ENCODE measurements at places on chromosomes 7 and 10. TPM values are rescaled to one million over a fixed set of nuclear protein-coding genes. Genes with fewer than 3 reads are reported as not detected.

The KCNIP2 gene
- 3.0 TPM for total RNA-seq

The SRPK2 gene
- total RNA-seq: 48.5 TPM

The NEUROG3 gene
- total RNA-seq: not detected

The CC2D2B gene
- total RNA-seq: 2.8 TPM

The PHKG1 gene
- 0.72 TPM for total RNA-seq

DNA sequence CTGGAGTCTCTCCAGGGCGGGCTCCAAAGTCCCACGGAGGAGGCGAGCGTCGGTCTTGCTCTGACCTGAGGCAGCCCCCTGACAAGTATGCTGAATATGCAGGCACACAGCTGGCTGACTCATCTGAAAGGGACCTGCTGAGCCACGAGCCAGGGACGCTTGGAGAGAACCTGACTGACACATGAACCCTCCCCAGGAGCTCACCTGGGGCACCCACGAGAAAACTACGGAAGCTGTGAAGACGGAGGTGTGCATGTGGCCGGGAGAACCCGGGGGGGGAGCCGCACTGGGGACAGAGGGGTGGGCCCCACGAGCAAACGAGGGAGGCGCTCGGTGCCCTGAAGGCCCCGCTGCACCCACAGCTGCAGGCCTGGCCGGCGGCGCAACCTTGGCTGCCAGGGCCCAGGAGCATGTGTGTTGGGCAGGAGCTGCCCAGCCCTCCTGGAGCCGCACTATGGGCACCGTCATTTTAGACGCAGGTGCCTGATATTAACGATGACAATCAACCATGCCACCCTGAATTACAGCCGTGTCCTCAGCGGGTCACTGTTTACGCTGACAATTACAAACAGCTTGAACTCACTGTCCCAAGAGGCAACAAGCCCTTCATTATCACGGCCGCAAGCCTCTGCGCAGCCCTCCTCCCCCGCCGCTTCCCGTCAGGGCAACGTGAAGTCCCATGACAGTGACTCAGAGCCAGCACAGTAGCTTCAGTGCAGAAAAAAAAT is 64.7 kb downstream of the DIP2C start:
- H3K4me3 ChIP-seq: no peak overlapping the region
- peak overlapping the region; percentile 24 for H3K27ac ChIP-seq
- peaks cover 7% of the 10 kb centered on the region for H3K4me1 ChIP-seq
- H3K36me3 ChIP-seq: no peaks in the 10 kb centered on the region

GRCh38 chr10:69885379-69886013 is 83.8 kb downstream of the COL13A1 start:
- no peak for DNase-seq
- no peak overlapping the region for H3K4me3 ChIP-seq
- no peaks in the 10 kb centered on the region for H3K36me3 ChIP-seq

DNA sequence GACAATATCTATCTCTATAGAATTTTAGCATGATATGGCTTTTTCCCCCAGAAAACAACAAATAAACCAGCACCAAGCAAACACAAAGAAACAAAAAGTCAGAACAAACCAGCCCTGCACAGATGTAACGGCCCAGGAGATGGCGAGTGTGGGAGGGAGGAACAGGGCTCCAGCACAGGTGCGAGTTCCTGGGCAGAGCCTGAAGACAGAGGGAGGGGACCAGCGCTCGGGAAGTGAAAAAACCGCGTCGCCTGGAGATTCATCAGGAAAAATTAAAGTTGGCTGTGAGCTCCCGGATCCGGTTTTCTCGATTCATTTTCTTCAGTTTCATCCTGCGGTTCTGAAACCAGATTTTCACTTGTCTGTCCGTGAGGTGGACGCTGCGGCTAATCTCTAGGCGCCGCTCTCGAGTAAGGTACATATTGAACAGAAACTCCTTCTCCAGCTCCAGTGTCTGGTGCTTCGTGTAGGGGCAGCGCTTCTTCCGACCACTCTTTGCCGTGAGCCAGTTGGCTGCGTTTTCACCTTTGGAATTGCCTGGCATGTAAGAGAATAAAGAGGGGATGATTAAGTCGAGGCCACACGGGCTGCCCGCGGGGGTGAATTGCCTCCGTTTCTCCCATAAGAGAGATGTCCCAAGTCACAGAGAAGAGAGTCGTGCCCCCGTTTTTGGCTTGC is 2.3 kb downstream of the HOXA10 start:
- no peak overlapping the region for H3K4me3 ChIP-seq
- H3K36me3 ChIP-seq: no peaks in the 10 kb centered on the region
- H3K27ac ChIP-seq: no peak overlapping the region
- H3K4me1 ChIP-seq: peaks cover 27% of the 10 kb centered on the region
- H3K27me3 ChIP-seq: peaks cover 100% of the 10 kb centered on the region

DNA sequence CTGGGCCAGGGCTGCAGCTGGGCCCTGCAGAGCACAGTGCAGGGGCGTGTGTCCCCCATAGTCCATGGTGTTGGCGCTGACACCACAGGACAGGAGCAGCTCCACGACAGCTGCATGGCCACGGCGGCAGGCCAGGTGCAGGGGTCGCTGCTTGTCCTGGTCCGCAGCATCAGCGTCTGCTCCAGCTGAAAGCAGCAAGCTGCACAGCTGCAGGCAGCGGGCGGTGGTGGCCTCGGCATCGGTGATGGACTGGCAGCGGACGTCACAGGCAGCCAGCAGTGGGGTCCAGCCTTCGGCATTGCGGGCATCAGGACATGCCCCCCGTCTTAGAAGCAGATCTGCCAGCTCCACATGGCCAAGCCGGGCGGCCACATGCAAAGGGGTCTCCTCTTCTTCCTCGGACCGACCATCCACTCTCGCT is 6.0 kb downstream of the ASB10 start:
- DNase-seq: peak; percentile 57
- no peak overlapping the region for H3K4me3 ChIP-seq
- H3K27me3 ChIP-seq: peaks cover 10% of the 10 kb centered on the region
- H3K4me1 ChIP-seq: no peaks in the 10 kb centered on the region

DNA sequence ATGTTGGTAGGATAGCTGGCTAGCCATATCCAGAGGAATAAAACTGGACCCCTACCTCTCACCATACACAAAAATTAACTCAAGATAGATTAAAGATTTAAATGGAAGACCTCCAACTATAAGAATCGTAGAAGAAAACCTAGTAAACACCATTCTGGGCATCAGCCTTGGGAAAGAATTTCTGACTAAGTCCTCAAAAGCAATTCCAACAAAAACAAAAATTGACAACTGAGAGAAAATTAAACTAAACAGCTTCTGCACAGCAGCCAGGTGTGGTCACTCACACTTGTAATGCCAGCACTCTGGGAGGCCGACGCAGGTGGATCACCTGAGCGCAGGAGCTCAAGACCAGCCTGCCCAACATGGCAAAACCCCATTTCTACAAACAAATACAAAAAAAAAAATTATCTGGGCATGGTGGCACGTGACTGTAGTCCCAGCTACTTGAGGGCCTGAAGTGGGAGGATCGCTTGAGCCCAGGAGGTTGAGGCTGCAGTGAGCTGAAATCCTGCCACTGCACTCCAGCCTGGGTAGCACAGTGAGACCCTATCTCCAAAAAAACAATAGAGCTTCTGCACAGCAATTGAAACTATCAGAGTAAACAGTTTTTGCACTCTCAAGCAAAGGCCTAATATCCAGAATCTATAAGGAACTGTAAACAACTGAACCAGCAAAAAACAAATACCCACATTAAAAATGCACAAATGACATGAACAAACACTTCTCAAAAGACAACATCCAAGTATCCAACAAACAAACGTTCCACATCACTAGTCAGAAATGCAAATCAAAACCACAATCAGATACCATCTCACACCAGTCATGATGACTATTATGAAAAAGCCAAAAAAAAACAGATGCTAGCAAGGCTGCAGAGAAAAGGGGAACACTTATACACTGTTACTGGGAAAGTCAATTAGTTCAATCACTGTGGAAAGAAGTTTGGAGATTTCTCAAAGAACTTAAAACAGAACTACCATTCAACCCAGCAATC is 4.8 kb downstream of the CRPPA start:
- peaks cover 20% of the 10 kb centered on the region for H3K4me1 ChIP-seq
- DNase-seq: no peak
- no peak overlapping the region for H3K27ac ChIP-seq
- no peak overlapping the region for H3K4me3 ChIP-seq

The BMPER gene
- total RNA-seq: 10.0 TPM

The UPF2 gene
- total RNA-seq: 20.1 TPM

DNA sequence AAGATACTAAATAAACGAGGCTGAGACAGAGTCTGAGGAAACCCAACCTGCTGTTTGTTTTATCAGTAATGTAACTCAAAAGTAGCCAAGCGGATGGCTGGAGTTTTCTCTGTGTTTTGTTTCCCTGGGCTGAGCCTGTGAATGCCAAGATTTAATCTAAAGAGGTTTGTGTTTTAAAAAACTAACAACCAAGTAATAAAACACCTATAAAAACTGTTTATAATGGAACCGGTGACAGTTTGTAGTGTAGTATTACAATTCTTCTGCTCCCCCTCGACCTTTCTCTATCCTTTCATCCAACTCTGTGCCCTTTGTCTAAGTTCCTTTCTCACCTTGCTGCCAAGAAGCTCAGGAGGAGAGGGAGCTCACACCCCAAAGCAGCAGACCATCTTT is 2.6 kb upstream of the KAT6B start:
- H3K36me3 ChIP-seq: no peaks in the 10 kb centered on the region
- H3K27ac ChIP-seq: peak overlapping the region; percentile 99
- no peak for DNase-seq
- no peaks in the 10 kb centered on the region for H3K27me3 ChIP-seq

The CFAP70 gene
- 2.7 TPM for total RNA-seq

- no peak overlapping the region for H3K4me3 ChIP-seq
- peaks cover 8% of the 10 kb centered on the region for H3K27me3 ChIP-seq
- no peak overlapping the region for H3K27ac ChIP-seq
These were observed 21.6 kb upstream of the TSPAN33 start for GRCh38 chr7:129122751-129123509.

DNA sequence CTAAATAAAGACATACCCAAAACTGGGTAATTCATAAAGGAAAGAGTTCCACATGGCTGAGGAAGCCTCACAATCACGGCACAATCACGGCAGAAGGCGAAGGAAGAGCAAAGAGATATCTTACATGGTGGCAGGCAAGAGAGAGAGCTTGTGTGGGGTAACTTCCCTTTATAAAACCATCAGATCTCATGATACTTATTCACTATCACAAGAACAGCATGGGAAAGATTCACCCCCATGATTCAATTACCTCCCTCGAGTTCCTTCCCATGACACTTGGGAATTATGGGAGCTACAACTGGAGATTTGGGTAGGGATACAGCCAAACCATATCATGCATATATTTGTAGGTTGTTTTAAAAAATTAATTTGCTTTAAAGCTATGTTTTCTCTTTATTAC is 217.2 kb downstream of the PLXDC2 start:
- H3K36me3 ChIP-seq: no peaks in the 10 kb centered on the region
- no peaks in the 10 kb centered on the region for H3K4me1 ChIP-seq
- no peak overlapping the region for H3K27ac ChIP-seq
- no peaks in the 10 kb centered on the region for H3K27me3 ChIP-seq
- DNase-seq: no peak

The SMIM30 gene
- total RNA-seq: 48.5 TPM

GRCh38 chr7:108911016-108911415 is 341.3 kb downstream of the DNAJB9 start:
- DNase-seq: no peak
- H3K27ac ChIP-seq: no peak overlapping the region
- H3K4me3 ChIP-seq: no peak overlapping the region
- no peaks in the 10 kb centered on the region for H3K4me1 ChIP-seq
- no peaks in the 10 kb centered on the region for H3K27me3 ChIP-seq

DNA sequence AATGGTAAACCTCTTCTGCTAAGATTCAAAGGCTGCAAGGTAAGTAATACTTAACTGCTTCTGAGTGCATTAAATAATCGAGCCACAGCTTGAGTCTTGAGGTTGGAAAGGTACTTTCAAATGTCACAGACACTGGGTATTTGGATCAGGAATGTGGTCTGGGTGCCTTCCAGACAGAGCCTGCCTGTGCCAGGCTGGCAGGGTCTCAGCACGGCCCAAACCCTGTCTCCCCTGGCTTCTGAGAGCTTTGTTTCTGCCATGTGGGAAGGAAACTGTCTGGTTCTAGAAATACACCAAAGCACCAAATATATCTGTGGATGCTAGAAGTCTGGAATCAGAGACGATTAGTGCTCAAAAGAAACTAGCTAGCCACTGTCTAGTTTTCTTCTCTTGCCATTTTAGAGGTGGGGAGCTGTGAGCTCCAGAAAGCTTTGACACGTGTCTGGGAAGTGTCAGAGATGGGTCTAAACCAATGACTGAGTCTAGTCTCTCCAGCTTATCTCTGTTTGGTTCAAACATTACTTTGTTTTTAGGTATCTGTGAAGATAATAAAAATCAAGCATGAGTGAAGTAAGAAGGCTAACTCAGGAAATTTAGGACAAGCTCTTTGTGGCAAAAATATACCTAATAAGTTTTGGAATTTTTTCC is 162.8 kb downstream of the CYP26A1 start:
- no peak overlapping the region for H3K4me3 ChIP-seq
- DNase-seq: no peak
- no peak overlapping the region for H3K27ac ChIP-seq
- H3K36me3 ChIP-seq: no peaks in the 10 kb centered on the region

DNA sequence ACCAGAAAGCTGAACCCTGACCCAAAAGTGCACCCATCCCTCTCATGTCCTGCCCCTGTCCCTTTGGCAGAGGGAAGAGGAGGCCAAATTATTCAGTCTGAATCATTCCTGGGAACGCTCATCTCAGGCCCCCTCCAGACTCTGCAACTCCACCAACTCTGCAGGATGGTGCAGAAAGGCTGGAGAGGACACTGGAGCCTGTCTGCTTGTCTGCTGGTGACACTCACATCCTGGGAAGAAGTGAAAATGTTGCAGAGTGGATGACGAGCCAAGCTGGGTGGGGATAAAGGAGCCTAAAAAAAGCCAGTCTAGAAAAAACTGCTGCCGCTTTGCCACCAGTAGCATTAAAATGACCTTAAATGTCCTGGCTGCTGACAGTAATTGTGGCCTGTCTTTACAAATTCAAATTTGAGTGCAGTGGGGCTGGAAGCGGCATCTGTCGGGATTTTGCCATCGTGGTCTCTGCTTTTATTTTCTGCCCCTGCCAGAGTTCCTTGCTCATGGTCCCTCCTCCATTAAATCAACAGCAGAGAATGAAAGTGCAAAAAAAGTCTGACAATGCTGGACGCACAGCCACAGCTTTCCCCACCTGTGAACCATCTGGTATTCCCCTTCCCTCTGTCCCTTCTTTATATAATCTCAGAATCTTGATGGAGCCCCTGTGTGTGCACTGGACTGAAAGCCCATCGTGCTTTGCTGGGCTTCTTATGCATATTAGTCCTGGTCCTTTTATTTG is 63.9 kb downstream of the STK17A start:
- H3K4me1 ChIP-seq: peaks cover 65% of the 10 kb centered on the region
- H3K4me3 ChIP-seq: no peak overlapping the region
- peaks cover 35% of the 10 kb centered on the region for H3K36me3 ChIP-seq
- no peaks in the 10 kb centered on the region for H3K27me3 ChIP-seq

- no peaks in the 10 kb centered on the region for H3K27me3 ChIP-seq
- H3K4me3 ChIP-seq: no peak overlapping the region
- no peaks in the 10 kb centered on the region for H3K4me1 ChIP-seq
- DNase-seq: no peak
- H3K27ac ChIP-seq: no peak overlapping the region
- H3K36me3 ChIP-seq: no peaks in the 10 kb centered on the region
These were observed 87.0 kb upstream of the IGFBP3 start for GRCh38 chr7:46007990-46008643.
